ENCODE measurements at places on chromosomes 2 and 18.

DNA sequence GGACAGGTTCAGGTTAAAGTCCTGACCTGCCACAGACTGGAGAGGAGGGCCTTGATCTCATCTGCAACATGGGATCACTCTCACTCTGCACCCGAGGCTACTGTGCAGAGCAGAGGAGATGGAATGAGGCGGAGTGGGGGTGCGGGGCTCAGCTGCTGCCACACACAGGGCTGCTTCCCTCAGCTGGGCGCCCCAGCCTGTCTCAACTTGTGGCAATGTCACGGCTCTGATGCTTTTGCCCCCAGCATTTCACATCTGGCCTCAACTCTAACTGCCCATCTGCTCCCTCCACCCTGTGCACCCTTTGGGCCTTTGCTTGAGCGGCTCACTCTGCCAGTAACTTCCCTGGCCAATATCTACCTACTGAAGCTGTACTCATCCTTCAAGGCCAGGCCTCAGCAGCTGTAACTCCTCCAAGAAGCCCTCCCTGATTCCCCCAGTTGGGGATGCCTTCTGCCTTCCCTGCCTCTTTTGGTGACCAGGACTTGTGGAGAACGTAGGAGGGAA is 70.3 kb downstream of the POLR1A start:
- DNase-seq = no peak

DNA sequence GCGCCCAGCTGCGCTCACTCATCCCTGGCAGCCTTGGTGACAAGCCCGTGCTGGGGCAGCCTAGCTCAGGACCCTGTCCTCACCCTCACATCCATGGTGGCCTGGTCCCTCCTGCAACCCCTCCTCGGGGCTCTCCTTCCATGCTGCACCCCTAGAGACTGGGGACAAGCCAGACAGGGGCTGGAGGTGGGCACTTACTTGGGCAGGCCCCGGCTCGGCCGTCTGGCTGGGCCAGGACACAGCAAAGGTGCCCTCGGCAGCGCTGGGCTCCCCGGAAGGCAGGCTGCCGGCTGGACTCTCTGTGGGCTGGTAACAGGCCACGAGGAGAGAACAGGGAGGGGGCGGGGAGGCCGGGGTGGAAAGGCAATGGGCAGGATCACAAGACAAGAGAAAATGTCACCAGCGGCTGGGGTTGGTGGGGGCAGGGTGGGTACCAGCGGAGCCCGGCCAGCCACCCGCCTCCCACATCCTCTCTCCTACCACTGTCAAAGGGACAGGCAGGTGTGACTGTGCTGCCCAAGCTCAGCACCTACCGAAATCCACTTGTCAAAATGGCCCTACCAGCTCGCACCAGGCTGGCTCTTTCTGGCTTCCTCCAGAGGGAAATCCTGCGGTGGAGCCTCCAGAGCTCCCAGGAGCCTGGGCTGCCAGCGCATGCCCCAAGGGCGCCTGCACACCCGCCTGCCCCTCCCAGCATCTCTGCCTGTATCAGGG is 54.7 kb downstream of the BIN1 start:
- peak; percentile 27 for DNase-seq

DNA sequence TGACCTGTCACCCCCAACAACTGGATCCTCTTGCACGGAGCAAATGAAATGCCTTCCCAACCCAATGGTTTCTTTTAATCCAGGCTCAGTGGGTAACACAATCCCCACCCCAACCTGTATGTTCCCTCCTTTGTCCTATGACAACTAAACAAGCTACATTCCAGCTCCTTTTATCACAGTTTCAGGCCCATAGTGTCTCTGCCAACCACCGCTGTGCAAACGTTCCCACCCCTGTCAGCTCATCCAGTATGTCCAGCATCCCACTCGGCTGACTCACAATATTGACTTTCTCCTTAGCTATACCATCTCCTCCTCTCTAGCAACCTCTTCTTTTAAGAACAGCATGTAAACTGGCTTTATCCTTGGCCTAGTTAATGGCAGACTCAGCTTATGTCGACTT is 117.9 kb upstream of the PPP1CB start:
- DNase-seq = no peak

DNA sequence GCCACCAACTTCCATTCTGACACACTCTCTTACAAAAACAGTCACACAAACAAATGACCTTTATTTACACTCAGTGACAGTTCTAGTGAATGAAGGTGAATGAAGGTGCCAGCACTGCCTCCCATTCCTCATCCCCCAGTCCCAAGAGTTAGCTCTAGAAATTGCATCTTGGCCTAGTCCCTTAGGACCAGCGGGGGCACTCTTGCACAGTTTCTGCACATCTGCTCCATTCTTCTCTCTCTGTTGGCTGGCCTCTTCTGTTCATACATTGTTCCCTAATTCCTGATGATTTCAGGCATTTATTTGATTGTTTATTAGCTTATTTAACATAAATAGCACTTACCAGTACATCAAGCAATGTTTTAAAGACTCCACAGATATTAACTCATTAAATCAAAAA is 30.9 kb downstream of the GAREM1 start:
- DNase-seq = no peak

GRCh38 chr2:237482485-237482884 is 4.6 kb upstream of the MLPH start:
- DNase-seq = no peak

- no peak for DNase-seq
Measured at GRCh38 chr2:96414161-96414710, 78.7 kb downstream of the NCAPH start.

All from femur (tissue), 1 donor.